ENCODE measurements at places on chromosomes 11 and 22. TPM values are rescaled to one million over a fixed set of nuclear protein-coding genes. Genes with fewer than 3 reads are reported as not detected.

The HOATZ gene
- total RNA-seq = not detected

The ANO1 gene
- not detected for total RNA-seq

- DNase-seq = no peak
These were observed 68.1 kb downstream of the ALX4 start for GRCh38 chr11:44241851-44242250.

- peak; percentile 1 for DNase-seq
These were observed 53.9 kb upstream of the CEP126 start for GRCh38 chr11:101860696-101861427.

GRCh38 chr22:29069463-29069862 lies 3.4 kb upstream of the KREMEN1 start:
- DNase-seq = no peak

Data from CD8-positive, alpha-beta memory T cell (primary cell).